ENCODE measurements at places on chromosomes 12 and 14.

- no peak for DNase-seq
These were observed 43.1 kb downstream of the DNAH10 start for GRCh38 chr12:123805173-123805572.

GRCh38 chr12:93381161-93381975 lies 3.6 kb downstream of the NUDT4 start:
- DNase-seq, result no peak

- peak; percentile 17 for DNase-seq
These were observed 10.6 kb downstream of the PHLDA1 start for GRCh38 chr12:76020731-76021672.

DNA sequence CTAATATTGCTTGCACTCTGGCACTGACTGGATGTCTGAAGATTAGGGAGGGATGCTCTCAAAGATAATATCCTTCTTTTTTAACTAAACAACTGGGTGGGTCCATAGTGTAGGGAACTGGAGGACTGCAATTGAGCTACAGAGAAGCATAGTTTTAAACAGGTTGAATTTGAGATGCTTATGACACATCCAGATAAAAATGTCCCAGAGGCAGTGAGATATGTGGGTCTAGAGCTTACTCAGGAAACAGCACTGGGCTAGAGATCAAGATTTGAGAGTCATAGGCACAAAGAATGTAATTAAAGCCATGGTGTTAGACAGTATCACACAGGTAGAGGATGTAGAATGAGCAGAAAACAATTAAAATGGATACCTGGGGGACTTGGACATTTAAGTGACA lies 198.4 kb downstream of the NELL2 start:
- DNase-seq, result no peak

DNA sequence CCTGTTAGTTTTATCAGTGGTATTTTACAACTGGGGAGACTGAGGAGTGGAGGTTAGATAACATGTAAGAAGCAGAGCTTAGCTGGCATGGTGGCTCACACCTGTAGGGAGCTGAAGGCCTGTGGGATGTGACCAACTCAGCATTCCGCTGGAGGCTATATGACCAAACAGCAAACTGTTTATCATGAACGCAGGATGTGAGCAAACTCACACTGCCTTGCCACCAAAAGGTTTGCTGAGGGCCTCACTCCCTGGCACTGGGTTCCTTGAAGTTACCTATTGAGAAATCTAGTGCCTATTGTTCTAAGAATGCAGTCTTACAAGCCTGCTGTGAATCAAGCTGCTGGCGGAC lies 23.4 kb downstream of the JKAMP start:
- DNase-seq, result no peak

DNA sequence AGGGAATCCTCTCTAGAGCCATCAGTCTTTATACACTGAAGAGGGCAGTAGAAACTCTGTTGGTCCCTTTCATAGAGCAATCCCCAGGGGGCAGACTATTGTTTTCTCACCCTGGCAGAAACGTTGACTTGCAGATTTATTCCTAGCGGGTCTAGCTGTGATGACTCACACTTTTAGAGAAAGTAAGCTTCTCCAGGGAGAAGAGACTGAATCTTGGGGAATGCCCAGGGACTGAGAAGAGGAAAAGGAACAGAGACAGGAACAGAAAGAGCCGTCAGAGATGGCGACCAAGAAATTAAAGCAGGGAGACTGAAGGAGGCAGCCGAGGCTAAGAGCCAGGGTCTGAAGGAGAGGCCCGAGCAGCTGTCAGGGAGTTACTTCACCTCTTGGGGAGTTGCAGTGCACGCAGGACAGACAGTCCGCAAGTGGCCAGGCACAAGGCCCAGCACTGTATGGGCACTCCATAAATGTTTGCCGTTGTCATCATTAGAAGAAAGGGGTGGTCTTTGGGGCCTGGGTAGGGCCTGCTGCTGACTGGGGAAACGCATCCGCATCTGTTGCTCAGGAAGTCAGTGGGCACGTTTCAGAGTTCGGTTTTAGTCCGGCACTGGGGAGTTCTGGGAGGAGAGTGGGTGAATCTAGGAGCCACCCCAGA lies 13.0 kb downstream of the PLEKHG6 start:
- DNase-seq, result no peak

DNA sequence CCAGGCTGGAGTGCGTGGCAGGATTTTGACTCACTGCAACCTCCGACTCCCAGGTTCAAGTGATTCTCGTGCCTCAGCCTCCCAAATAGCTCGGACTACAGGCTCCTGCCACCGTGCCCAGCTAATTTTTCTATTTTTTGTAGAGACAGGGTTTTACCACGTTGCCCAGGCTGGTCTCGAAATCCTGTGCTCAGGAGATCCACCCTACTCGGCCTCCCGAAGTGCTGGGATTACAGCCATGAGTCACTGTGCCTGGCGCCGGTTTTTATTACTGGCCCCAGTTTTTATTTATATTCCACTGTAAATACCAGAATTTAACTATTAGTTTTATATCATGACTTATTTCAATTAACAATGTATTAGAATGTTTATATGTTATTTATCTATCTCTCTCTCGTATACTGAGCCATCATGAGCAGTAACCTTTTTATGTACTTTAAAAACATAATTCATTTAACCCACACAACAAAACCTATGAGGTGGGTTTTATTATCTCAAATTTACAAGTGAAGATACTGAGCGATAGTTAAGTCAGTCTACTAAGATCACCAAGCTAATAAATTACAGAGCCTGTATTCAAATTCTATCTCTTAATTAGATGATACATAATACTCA lies 47.8 kb downstream of the HECTD1 start:
- no peak for DNase-seq

DNA sequence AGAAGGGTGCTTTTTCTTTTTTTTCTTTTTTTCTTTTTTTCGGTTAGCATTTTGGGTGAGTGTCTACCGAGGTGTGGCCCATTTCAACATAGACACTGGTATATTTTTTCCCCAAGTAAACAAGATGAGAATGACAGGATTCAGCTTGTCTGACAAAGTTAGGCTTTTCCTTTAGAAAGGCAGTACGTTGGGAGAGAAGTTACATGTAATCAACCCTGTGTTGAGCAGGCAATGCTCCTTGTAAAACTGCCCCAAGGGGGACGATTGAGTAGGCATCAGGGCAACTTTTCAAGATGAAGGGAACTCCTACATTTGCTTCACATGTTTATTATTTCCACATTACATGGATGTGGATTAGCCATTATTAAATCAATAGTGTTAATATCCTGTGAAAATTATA lies 1.7 kb downstream of the EMP1 start:
- DNase-seq, result no peak

DNA sequence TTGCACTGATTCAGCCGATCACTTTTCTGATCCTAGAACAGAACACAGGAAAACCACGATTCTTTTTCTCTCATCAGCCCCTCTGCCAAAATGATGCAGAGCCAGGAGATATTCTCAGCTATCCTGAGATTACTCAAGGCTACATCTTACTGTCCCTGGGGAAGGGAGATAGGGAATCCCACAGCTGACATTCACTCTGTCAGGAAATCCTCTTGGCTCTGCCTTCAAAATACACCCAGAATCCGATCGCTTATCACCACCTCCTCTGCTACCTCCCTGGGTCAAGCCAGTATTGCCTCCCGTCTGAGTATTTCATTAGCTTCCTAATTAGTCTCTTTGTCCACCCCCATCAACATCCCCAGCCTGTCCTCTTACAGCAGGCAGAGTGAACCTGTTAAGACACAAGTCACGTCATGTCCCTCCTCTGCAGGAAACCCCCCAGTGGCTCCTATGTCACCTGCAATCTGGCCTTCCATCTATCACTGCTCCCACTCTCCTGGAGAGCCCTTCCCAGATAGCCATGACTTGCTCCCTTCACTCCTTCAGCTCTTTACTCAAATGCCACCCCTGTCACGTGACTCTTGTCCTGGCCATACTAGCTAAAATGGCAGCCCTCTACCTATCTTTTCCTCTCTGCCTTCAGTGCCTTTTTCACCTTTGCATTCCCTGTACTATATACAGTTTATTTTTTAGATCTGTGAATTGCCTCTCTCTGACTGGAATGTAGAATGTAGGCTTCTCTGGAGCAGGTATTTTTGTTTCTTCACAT lies 70.3 kb downstream of the GALNT4 start:
- no peak for DNase-seq

DNA sequence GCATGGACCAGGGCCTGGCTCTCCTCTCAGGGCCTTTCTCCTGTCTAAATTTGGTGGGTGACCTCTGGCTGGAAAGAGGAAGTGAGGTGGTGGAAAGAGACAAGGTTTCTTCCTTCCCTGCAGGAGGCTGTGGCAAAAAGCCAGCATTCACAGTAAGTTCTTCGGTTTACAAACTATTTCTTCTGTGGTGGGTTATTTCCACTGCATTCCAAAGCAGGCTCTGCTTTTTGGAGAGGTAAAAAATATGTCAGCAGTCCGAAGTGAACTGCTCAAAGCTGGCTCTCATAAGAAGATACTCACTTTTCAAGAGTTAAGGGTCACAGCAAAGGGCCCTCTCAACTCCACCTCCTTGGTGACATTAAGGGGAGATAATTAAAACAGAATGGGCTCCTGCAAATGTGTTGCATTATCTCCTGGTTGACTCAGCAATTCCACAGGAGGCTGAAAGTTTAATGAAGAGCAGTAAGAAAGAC lies 48.9 kb upstream of the POC1B start:
- no peak for DNase-seq

DNA sequence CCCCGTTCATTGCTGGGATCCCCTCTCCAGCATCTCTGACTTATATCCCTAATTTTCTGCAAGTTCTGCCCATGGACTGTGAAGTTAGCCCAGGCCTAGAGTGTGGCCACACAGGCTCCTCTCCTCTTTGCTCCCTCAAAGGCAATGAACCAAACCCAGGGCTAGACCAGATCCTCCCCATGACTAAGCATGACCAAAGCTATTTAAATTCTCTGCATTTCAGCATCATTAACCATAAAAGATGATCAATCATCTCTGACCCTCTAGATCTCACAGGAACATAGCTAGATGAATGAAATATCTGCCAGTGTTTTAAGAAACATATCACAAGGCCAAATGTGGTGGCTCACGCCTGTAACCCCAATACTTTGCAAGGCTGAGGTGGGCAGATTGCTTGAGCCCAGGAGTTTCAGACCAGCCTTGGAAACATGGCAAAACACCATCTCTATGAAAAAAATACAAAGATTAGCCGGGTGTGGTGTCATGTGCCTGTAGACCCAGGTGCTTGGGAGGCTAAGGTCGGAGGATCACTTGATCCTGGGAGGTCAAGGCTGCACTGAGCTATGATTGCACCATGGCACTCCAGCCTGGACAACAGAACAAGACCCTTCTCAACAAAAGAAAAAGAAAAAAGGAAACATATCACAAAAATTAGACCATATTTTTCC lies 2.2 kb upstream of the KRT3 start:
- no peak for DNase-seq

- DNase-seq, result no peak
These were observed 29.4 kb downstream of the TTC9 start for GRCh38 chr14:70670992-70671651.

DNA sequence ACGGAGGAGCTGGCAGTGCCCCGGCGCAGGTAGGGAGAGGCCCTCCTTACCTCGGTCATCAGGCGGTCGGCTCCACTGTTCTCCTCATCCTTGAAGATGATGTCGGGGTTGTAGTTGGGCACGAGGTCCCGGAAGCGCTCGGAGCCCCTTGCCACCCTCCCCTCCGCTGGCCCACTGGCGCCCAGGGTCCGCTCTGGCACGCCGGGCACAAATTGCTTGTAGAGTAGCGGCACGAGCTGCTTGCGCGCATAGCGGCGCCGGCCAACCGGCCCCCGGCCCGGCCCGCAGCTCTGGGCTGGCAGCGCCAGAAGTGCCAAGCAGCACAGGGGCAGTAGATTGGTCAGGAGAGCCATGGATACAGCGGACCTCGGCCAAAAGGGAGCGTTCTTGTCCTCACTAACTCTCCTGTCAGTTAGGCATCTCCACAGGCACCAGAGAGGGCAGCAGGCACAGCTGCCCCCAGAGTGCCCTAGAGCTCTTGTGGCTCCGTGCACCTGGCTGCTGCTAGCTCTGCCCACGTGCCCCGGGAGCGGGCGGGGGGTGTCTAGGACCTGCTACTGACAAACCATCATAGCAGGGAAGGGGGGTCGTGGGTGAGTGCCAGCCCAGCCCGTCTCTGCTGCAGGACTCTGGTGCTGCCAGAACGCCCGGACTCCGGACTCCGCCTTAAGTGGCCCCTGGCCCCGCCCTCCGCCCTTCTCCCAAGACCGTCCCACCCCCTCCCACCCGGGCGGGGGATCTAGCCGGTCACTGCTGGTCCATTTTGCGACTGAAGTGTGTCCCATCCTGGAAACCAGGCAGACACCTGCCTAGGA lies at the start of gene DHH:
TSS of gene DHH (minus strand) at position 642 of the 815 bp plus-strand sequence. CDS start at position 353, 289 bp downstream.
- DNase-seq, result no peak

- no peak for DNase-seq
These were observed 229.5 kb upstream of the RTL1 start for GRCh38 chr14:101133068-101133467.

DNA sequence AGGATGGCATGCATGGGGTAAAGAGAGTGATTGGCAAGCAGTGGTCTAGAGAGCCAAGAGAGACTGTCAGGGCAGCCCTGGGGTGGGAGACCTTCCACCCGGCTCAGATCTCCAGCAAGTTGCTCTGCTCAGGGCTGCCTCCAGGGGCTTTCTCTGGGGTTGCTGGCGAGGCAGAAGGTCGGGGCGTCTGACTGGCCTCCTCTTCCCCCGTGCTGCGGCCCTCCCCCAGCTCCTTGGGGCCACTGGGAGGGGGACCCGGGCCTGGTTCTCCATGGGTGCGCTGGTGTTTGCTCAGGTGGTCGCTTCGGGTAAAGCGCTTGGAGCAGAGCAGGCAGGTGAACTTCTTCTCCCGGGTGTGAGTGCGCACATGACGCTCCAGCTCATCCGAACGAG lies 6.6 kb upstream of the AAAS start:
- no peak for DNase-seq
